ENCODE measurements at places on chromosomes 4 and X.

DNA sequence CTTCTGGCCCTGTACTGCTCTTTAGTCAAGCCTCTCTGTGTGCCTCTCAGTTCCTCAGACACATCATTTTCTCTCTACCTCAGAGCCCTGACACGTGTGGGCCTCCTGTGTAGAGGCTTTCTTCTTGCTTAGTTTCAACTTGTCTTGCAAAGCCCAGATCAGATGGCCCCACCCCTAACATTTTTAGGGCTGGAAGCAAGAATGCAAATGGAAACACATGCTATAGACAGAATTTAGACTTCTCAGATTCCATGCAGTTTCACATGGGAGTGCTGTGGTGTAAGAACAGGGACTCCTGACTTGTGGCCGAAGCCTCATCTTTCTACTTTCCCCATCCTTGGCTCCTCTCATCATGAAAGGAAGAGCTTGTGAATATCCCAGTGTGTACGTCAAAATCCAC, 350.7 kb downstream of the DCHS2 start:
- no peak for DNase-seq

- DNase-seq = no peak
Observed at GRCh38 chr4:174467107-174467506, 55.2 kb downstream of the HPGD start.

DNA sequence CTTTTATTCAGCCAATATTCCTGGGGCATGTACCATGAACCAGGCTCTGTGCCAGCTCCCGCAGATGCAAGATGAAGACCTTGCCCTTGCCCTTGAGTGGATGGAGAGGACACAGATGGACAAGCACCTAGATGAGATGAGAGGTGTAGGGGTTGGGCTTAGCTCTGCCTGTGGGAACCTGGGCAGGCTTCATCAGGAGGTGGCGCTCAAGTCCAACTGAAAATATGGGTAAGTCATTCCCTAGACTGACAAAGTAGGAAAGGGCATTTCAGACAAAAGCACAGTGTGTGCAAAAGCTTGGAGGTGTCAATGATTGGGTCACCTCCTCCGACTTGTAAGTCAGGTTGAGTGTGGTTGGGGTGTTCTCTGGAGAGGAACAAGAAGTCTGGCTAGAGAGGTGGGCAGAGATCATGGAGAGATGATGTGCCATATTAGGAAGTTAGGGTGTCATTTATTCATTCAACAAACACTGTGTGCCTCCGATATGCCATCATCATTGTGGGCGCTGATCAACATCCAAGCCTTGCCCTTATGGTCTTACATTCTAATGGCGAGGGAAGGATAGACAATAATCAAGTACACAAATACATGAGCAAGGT, 64.6 kb downstream of the ANAPC4 start:
- no peak for DNase-seq

DNA sequence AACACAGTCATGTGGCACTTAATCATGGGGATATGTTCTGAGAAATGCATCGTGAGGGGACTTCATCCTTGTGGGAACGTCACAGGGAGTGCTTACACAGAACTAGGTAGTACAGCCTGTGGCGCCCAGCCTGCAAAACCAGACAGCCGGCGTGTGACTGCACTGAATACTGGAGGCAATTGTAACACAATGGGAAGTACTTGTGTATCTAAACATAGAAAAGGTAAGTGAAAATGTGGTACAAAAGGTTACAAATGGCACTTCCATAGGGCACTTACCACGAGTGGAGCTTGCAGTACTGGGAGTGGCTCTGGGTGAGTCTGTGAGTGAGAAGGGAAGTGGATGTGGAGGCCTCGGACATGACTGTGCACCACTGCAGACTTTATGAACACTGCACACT, 5.2 kb downstream of the TLR3 start:
- no peak for DNase-seq

GRCh38 chr4:94491322-94491721, 39.6 kb downstream of the PDLIM5 start:
- no peak for DNase-seq

- DNase-seq = no peak
Observed at GRCh38 chr4:2400841-2401609, 17.4 kb downstream of the ZFYVE28 start.

- peak; percentile 14 for DNase-seq
Observed at GRCh38 chr4:36285784-36286480, 4.5 kb downstream of the DTHD1 start.

DNA sequence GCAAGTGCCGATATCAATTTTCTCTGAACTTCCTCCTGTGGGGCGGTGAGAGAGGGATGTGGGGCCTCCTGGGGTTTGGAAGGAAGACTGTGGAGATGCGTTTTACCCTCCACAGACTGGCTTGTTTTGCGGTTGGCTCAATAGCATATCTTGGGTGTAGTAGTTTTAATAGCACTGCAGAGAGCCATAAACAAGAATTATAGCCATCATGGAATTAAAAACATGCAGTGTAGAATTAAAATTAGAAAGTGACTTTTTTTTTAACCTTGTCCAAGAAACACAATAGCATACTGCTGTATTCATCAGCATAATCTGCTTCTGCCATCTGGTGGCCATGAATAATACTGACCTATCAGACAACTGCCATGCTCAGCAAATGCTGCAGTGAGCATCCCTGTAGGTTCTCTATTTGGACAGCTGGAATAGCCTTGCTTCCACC, 47.3 kb upstream of the SCML1 start:
- DNase-seq = no peak

GRCh38 chr4:165308166-165308565, 19.3 kb upstream of the MSMO1 start:
- DNase-seq = no peak

All from stimulated activated CD8-positive, alpha-beta memory T cell treated with anti-CD3 and anti-CD28 coated beads, Interleukin-7, amount 100 ng/mL, for 1 hour (primary cell).